AG04450 (cell line): ENCODE measurements at places on chromosomes 12 and 14.

GRCh38 chr14:95387826-95388445, 68.2 kb upstream of the CLMN start:
- DNase-seq, result no peak

GRCh38 chr14:103141117-103141796, 18.0 kb downstream of the TNFAIP2 start:
- no peak for DNase-seq

GRCh38 chr12:47419497-47419896, 286.3 kb downstream of the RPAP3 start:
- DNase-seq, result no peak

- DNase-seq, result no peak
Measured at GRCh38 chr14:89164168-89165073, 252.6 kb downstream of the FOXN3 start.

- DNase-seq, result no peak
Measured at GRCh38 chr14:24314377-24315193, 3.3 kb downstream of the LTB4R start.

DNA sequence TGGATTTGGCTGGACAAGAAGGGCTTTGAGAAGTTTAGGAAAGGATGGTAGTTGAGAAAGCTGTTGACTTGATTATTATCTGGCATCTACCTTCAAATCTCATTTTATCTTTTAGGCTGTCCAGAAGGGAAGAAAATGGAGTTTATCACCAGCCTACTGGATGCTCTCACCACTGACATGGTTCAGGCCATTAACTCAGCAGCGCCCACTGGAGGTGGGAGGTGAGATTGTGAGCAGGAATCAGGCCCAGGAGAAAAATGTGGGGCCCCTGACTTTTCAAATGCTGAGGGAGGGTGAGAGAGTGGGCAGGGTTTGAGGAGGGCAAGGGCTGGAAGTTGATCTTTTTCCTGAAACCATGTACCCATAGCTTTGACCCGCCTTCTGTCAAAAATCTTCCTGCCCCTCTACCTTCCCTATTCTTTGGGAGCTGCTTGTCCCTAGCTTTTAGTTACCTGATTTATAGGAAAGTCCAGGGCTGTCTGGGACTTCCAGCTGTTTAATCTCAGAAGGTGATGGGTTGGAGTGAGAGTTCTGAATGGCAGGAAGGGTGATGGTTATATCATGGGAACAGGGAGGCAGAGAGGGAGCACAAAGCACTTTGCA, 134.2 kb downstream of the SMOC1 start:
- no peak for DNase-seq

DNA sequence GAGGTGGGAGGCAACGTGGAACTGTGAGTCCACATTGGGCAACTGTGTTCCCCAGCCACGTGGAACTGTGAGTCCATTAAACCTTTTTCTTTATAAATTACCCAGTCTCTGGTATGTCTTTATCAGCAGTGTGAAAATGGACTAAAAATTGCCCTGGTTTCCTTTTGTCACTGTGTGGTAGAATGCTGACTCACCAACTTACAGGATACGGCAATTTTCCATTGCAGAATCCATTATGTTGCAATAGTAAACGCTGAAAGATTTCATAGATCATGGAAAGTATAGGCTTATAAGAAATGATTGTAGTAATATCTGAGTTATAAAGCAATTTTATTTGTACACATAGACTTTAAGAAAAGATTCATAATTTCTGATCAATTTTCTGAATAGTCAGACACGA, 93.0 kb downstream of the GTF2A1 start:
- no peak for DNase-seq

DNA sequence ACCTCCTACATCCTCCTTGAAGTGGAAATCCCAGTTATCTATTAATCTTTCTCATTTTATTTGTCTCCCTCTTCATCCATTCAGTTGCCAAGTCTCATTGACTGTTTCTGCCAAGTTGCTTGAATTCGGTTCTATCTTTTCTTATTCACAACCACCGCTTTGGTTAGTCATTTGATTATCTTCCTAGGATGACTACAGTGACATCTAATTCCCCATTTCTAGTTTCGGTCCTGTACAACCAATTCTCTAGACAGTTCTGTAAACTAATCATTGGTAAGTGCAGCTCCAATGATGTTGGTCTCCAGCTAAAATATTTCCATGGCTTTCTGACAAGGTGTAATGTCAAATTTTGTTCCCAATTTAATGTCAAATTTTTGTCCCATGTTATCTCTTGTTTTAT, 220.1 kb downstream of the ADAMTS20 start:
- DNase-seq, result no peak

- DNase-seq, result no peak
Measured at GRCh38 chr14:68016255-68016914, 196.8 kb downstream of the RAD51B start.

DNA sequence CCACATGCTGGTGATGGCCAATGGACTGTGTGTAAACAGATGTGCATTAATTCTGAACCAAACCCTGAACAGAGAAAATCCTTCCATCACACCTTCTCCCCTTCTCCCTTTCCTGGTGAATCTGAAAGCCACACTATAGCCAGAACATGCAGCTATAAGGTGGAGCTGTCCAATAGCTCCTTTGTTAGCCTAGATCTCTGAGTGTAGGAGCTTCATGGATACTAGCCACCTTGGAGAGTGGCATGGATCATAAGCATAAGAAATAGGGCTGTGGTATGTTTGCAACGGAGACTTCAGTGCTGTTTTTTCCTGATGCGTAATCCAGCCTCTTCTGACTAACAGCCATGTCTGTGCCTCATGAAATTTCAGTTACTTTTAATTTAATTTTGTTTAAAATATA, 364.5 kb downstream of the BTG1 start:
- DNase-seq, result peak; percentile 21

- no peak for DNase-seq
Measured at GRCh38 chr12:103771466-103771865, 69.6 kb downstream of the NT5DC3 start.

GRCh38 chr12:58639318-58639934, 280.9 kb downstream of the LRIG3 start:
- no peak for DNase-seq

DNA sequence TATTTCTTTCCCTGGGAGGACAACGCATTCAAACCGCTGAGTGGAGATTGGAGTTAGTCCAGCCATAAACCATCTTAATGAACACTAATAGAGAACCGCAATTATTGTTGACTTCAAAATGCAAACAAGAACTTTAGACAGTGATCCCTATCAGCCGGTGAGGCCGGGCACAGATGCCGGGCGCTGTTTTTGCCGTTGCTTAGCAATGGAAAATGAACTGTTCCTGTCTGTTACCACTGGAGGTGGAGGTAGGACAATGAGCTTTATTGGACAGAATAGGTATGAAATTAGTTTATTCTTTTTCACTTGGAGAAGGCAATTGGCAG, 216.8 kb downstream of the TTC8 start:
- DNase-seq, result peak; percentile 16

DNA sequence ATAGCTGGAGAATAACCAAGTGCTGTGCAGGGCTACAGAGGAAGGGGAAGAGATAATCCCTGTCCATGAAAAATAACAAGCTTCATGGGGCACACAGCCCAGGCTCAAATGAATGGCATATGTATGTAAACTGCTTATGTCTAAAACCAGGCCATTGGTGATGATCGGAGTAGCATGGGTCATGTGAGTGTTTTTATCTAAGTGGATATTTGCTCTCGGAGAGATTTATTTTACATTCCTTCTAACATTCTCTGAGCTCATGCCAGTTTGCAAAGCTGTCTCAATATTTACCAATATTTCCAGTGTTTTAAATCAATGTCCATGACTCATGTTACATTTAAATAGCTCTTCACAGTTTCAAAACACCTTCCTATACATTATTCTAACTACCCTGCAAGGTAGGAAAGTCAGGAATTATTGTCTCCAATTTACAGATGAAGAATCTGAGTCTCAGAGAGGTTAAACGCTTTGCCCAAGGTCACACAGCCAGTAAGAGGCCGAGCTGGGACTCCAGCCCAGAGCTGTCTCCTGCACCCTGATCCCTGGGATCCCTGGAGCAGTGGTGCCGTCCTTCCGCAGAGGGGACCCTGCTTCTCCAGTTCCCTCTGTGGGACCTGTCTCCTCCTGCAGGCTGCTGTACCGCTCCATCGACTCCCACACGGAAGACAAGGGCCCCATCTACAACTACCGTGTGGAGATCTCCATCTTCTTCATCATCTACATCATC, 186.7 kb upstream of the FKBP4 start:
- DNase-seq, result no peak

DNA sequence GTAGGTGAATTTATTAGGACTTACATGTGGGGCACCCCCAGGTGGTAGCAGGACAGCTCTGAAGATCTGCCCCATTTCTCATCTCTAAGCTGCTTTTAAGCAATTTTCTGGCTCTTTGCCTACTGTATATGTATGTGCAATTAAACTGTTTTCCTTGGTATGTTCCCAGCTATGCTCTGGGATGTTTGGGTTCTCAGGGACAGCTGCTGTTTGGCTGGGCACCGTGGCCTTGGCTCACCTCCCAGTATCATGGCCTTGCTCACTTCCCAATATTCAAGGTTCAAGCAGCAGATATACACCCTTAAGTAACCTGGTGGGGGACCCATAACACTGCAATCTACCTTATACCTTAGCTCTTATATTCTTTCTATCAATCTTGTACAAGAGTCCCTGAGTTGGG, 53.7 kb upstream of the KITLG start:
- no peak for DNase-seq

GRCh38 chr14:23559010-23559925, 3.2 kb downstream of the THTPA start:
- DNase-seq, result peak; percentile 27

- DNase-seq, result no peak
Measured at GRCh38 chr12:1054117-1054870, 63.3 kb downstream of the ERC1 start.

DNA sequence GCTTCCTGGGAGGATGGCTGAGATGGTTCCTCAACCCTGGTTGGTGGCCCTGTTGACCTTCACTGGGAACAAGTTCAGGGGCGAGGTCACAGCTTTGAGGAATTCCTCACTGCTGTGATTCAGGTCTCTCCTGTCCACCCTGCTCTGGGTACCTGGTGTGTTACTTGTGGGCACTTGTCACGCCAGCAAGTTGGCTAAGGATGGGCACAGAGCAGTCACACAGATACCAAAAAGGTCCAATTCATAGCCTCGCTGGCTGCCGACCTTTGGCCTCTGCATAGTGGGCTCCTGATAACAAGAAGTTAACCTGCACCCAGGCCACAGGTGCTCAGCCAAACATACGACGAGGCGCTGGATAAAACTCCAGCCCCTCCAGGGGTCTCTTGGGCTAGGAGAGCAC, 11.2 kb downstream of the SDS start:
- no peak for DNase-seq

DNA sequence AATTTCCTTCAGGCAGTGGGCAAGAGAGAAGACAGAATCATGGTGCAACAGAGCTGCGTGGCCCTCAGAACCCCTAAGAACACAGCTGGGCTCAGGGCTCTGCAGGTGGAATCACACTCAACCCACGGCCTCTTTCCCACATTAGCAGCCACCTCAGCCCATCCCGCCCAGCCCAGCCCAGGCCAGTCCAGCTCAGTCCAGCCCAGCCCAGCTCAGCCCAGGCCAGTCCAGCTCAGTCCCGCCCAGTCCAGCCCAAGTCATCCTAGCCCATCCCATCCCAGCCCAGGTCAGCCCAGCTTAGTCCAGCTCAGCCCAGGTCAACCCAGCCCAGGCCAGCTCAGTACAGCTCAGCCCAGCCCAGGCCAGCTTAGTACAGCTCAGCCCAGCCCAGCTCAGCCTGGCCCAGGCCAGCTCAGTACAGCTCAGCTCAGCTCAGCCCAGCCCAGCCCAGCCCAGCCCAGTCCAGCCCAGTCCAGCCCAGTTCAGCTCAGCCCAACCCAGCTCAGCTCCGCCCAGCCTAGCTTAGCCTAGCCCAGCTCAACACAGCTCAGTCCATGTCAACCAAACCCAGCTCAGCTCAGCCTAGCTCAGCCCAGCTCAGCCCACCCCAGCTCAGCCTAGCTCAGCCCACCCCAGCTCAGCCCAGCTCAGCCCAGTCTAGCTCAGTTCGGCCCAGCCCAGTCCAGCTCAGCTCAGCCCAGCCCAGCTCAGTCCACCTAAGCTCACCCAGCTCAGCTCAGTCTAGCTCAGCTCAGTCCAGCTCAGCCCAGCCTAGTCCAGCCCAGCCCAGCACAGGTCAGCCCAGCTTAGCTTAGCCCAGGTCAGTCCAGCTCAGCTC, 183.1 kb downstream of the TMEM121 start:
- DNase-seq, result no peak

DNA sequence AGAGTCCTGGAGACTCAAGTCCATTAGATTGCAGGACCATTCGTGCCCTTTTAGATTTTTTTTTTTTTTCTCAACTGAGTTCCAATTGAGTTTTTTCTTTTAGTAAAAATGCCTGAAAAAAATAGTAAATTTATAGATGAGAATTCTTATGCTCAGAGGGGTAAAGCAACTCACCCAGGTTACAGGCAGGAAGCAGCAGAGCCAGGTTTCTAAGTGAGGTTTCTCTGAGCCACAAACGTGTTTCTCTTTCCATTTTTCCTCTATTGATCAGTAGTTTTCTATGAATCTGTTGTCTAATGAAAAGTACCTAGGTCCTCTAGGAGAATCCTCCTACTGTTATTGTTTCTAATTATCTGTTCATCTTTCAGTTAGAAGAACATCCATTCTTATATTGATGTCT, 66.4 kb upstream of the C12orf71 start:
- no peak for DNase-seq

DNA sequence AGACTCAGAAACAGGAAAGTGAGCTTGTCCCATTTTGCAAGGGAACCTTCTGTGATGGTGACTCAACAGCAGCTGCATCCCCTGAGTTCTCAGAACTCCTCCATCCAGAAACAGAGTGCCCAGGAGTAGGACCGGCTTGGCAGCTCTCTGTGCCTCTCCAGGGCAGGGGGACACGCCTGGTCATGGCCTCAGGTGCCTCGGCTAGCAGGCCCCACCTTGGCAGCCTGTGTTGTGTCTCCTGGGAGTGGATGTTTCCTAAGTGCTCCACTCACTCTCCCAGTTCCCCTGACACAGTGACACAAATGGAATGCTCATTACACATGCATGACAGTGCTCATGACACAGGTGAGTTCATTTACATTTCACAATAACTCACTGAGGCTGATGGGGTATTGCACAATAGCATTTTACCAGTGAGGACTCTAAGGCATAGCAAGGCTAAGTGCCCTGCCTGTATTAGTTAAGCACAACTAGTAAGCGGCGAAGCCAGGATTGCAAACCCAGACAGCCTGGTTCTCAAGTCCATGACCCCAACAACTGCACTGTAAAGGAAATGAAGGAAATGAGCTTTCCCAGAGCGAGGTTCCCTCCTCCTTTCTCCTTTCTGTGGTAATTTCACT, 47.4 kb downstream of the CALM1 start:
- DNase-seq, result no peak

- DNase-seq, result no peak
Measured at GRCh38 chr14:87934185-87934584, 58.8 kb downstream of the GALC start.

DNA sequence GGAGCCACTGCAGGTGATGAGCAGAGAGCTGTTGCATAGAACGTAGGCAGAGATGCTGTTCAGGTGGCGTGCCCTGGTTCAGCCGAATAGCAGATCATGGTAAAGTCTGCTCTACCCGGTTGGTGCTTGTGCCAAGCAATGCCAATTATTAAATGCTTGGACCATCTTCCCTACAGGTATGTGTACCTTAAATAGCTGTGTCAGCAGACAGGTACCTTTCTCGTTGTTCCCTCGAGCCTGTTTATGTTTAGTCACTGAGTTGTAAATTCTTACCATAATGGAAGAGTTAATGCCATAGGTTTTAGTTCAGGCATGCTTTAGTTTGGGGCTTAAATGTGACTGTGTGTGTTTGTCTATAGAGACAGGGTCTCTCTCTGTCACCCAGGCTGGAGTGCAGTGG, 112.5 kb upstream of the CPM start:
- no peak for DNase-seq

- no peak for DNase-seq
Measured at GRCh38 chr12:29226616-29227015, 77.5 kb downstream of the FAR2 start.
